Glomerular endothelial cell (primary cell): ENCODE measurements at places on chromosomes 13 and 19. TPM values are rescaled to one million over a fixed set of nuclear protein-coding genes. Genes with fewer than 3 reads are reported as not detected.

- no peak for DNase-seq
Measured at GRCh38 chr13:112447306-112447705, 71.2 kb downstream of the SPACA7 start.

DNA sequence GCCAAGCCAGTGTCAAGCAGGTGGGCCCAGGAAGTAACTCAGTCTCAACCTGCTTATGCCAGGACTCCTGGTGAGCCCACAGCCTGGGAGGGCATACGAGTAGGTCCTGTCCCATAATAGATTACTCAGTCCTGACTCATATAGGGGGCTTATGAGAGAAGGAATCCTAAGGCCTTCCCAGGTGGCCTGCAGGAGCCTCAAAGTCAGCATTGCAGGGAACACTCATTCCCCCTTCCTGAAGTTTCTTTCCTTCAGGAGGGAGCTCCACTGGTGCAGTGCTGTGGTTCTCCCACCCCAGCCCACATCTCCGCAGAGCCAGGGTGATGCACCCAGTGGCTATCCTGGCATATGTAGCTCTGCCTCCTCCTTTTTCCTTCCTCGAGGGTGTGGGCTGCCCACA lies 137.3 kb downstream of the ZIC5 start:
- no peak for DNase-seq

DNA sequence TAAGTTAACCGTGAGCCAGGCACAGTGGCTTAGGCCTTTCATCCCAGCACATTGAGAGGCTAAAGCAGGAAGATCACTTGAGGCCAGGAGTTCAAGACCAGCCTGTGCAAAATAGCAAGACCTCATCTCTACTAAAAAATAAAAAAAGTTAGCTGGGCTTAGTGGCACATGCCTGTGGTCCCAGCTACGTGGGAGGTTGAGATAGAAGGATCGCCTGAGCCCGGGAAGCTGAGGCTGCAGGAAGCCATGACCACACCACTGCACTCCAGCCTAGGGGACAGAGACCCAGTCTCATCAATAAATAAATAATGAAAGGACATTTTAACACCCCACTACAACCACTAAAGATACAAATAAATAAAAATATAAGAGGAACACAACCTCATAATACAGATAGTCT lies 21.6 kb downstream of the LSM14A start:
- no peak for DNase-seq

- no peak for DNase-seq
Measured at GRCh38 chr13:95723438-95723837, 46.5 kb downstream of the DNAJC3 start.

IGFL2 gene
- not detected in 2 replicates for total RNA-seq

TMEM59L gene
- total RNA-seq, result 1.4 and 1.6 TPM in 2 replicates

DNA sequence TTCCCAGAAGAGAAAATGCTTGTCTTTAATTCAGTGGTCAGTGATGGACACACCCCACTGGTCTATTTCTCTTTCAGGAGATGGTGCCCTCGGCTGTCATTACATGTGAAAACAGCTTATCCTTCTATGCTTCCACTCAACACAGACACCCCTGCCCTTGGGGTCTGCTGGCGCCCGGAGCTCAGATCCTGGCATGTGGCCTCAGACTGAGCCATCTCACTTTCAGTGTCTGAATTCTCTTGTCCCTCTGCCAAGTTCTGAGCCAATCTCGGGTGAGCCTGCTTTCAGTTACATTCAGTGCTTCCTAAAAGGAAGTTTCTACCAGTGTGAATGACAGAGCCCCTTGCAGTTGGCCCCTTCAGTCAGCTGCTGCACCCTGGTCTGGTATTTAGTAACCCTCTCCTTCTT lies 293.6 kb downstream of the DNAJC15 start:
- no peak for DNase-seq

GRCh38 chr19:18496980-18497256 lies 25.0 kb downstream of the ELL start:
- DNase-seq, result no peak

NLRP7 gene
- not detected in 2 replicates for total RNA-seq

DNA sequence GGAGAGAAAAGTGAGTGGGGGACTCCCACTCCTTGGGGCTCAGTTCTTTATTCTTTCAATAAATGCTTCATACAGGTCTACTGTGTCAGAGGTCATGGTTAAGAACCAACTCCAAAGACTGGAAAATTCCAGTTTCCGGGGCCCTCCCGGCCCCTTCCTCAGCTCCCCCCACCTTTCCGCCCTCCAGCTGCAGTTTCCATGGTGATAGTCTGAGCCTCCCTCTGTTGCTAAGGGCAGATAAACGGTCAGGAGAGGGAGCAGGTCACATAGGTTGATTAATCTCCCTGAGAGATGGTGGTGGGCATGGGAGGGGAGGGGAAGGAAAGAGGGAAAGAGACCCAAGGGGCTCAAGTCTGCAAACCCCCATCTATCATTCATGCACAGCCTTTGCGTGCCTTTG lies 131.5 kb upstream of the USP29 start:
- no peak for DNase-seq

FGF22 gene
- 0.35 TPM in 1 of 2 replicates, not detected in the other for total RNA-seq
